Fibroblast of lung (primary cell): ENCODE measurements at places on chromosomes 5 and 9. TPM values are rescaled to one million over a fixed set of nuclear protein-coding genes. Genes with fewer than 3 reads are reported as not detected.

GRCh38 chr9:88742483-88742882, 207.5 kb downstream of the NXNL2 start:
- no peaks in the 10 kb centered on the region for H3K36me3 ChIP-seq
- H3K27me3 ChIP-seq = no peaks in the 10 kb centered on the region
- peaks cover 26% of the 10 kb centered on the region for H3K4me1 ChIP-seq
- no peak overlapping the region for H3K27ac ChIP-seq

DNA sequence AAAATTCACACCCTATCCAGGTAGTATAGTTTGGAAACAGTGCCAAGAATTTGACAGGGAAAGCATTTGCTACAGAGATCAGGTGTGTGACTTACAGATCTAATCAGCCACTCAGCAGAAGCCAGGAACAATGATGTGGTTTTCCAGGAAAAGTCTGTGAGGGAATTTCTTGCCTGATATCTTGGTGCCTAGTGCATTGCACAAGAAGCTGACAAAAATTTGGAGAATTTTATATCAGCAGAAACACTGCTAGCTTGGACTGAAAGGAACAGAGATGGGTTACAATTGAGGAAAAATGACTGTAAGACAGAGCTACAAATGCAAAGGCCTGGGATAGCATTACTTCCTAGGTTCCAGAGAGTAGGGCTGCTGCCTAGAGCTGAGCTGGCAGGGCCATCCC, 658.1 kb upstream of the CHD1 start:
- no peak overlapping the region for H3K27ac ChIP-seq
- H3K36me3 ChIP-seq = no peaks in the 10 kb centered on the region
- peak; percentile 17 for DNase-seq

EIF4E1B gene
- total RNA-seq = not detected in 2 replicates

DNA sequence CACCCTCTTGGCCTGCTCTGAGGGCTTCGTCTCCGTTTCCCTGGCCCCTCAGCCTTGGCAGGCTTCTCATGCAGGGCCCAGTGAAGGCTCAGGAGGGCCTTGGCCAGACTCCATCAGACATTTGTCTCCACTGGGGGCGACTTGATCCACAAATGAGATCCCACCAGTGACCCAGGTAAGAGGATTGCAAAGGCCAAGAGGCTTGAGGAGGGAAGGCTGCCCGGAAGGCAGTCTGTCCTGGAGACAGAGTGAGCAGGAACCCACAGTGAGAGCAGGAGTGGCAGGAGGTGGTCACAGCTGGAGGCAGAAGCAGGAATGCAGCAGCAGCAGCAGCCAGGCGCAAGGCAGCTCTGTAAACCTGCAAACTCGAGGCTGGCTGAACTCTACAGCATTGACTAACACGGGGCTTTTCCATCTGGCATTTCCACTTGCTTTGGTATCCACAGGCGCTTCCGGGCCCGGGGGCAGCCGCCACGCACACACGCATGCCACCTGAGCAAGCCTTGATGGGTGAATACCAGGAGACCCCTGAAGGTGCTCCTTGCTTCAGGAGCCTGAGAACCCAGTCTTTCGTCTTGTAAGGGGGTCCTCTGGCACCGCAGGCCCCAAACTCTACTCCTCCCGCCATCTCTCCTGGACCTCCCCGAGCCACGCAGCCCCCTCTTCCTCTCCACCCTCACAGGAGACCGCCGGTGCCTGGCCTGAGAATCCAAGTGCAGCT, 14.7 kb downstream of the MGAT1 start:
- H3K4me3 ChIP-seq = no peak overlapping the region
- H3K36me3 ChIP-seq = peaks cover 20% of the 10 kb centered on the region
- peak overlapping the region; percentile 19 for H3K27ac ChIP-seq
- DNase-seq = no peak
